ENCODE measurements at places on chromosomes 4 and X. TPM values are rescaled to one million over a fixed set of nuclear protein-coding genes. Genes with fewer than 3 reads are reported as not detected.
A peak's percentile ranks its signal among the peaks of the same experiment; 100 is the strongest.

Gene NRK
- not detected for total RNA-seq

Gene IGFBP7
- total RNA-seq: not detected

Gene MAGEA8
- not detected for total RNA-seq

Gene PROM1
- not detected for total RNA-seq

Gene GLRB
- not detected for total RNA-seq

Gene CENPE
- 2.4 TPM for total RNA-seq

Gene H2BW2
- 0.11 TPM for total RNA-seq

DNA sequence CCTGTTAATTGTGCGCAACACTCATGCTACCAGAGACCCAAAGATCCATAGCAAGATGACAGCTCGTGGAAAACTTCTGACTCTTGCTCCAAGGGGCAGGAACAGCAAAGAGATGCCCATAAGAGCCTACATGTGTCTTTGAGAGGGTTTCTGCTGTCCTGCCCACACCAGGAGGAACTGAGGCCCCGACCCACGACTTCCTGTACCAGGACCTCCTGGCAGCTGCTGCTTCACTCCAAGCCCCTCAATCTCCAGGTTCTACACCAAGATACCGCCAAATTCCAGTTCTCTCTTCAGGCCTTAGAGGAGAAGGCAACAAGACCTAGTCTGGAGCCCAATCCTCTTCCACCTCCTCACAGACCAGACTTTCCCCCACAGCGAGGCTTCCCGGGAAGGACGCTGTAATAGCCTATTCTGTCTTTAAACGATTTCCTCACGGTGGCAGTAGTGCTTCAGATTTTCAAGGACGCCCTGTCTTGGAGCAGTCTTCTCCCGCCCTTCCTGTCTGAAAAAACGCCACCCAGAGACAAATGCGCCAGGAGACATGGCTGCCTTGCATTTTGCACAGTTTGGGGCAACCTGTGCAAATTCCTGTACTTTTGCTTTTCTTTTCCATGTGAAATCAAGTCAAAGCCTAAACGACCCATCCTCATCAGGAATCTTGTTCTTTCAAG, 230.2 kb upstream of the STK26 start:
- H3K36me3 ChIP-seq: no peaks in the 10 kb centered on the region
- no peak overlapping the region for H3K4me3 ChIP-seq
- no peak for DNase-seq
- H3K27me3 ChIP-seq: no peaks in the 10 kb centered on the region

GRCh38 chr4:137345597-137345996, 186.7 kb downstream of the PCDH18 start:
- no peak for DNase-seq
- H3K36me3 ChIP-seq: no peaks in the 10 kb centered on the region
- H3K27me3 ChIP-seq: no peaks in the 10 kb centered on the region
- H3K4me1 ChIP-seq: no peaks in the 10 kb centered on the region

DNA sequence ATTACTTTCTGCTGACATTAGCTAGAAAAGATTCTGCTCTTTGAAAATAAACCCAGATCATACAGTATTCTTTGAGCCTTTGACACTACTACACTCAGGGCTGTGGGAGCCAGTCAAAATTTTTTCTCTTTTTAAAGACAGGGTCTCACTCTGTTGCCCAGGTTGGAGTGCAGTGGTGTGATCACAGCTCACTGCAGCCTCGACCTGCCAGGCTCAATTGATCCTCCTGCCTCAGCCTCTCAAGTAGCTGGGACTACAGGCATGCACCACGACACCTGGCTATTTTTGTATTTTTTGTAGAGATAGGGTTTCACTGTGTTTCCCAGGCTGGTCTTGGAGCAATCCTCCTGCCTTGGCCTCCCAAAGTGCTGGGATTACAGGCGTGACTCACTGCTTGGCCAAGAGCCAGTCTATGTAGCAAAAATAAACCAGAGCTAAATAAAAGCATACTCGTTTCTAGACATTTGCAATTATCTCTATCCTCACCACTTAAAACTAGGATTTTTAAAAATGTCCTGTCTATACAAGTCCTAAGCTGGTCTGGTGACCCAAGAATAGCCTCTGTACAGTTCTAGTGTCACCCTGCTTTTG, 43.2 kb downstream of the AKAP4 start:
- DNase-seq: no peak
- H3K36me3 ChIP-seq: no peaks in the 10 kb centered on the region
- no peaks in the 10 kb centered on the region for H3K4me1 ChIP-seq
- no peak overlapping the region for H3K4me3 ChIP-seq
- peaks cover 3% of the 10 kb centered on the region for H3K27me3 ChIP-seq
- no peak overlapping the region for H3K27ac ChIP-seq

DNA sequence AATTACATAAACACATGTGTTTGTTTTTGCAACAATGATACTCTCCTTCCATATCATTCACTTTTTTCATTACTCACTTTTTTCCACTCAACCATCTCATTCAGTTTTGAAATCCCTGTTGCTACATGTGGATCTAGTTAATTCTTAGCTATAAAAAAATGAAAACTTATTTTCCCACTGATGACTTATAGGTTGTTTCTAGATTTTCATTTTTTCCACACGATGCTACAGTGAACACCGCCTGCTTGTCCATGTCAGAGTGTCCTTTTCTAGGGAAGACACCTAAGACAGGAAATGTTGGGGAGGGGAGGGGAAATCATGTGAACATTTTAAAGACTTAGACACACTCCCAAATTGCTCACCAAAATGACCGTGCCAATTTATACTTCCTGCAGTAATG, 70.2 kb downstream of the SUPT20HL2 start:
- H3K4me1 ChIP-seq: peaks cover 15% of the 10 kb centered on the region
- DNase-seq: no peak
- H3K27me3 ChIP-seq: no peaks in the 10 kb centered on the region
- H3K4me3 ChIP-seq: no peak overlapping the region
- no peak overlapping the region for H3K27ac ChIP-seq

DNA sequence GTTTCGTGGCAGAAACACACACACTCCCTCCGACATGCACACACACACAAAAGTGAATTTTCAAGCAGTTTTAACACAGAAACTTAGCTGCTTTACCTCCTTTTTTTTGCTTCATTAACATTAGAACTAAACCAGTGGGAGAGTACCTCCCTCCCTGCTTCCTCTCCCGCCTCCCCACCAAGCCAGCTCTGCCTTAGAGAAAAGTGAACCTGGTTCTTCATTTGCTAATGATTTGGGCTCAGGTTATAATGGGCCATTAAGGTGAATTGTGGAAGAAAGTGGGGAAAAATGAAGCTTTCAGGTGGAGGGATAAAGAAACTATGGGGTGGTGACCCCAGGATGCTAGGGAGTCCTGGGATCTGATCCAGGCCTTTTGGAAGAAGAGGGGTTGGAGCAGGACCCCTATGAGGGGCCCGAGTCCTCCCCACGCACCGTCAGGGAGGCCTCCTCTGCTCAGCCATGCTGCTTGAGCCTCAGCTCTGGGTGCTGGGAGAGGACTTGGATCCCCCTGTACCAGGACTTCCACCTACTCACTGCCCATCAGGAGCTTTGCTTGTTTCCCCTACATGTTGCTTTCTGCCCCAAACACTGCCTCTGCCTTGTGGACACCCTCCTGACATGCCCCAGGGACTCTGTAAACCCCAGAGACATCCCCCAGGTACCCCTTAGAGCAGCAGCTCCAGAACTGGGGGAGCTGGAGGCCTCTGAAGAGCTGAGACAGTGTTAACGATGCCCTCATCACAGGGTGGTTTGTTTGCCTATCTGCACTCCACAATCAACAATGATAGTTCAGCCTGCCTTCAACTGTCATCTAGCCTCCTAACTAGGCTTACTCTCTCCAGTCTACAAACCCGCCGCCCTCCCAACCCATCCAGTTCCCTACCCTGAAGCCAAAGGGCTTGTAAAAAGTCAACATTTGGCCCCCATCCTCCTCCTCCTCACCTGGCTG, 6.5 kb upstream of the JADE1 start:
- DNase-seq: no peak
- H3K36me3 ChIP-seq: no peaks in the 10 kb centered on the region
- peaks cover 2% of the 10 kb centered on the region for H3K4me1 ChIP-seq
- no peak overlapping the region for H3K27ac ChIP-seq
- no peaks in the 10 kb centered on the region for H3K27me3 ChIP-seq

GRCh38 chr4:37400241-37400881, 155.8 kb downstream of the NWD2 start:
- H3K4me3 ChIP-seq: no peak overlapping the region
- H3K4me1 ChIP-seq: no peaks in the 10 kb centered on the region
- H3K27me3 ChIP-seq: peaks cover 9% of the 10 kb centered on the region
- H3K36me3 ChIP-seq: no peaks in the 10 kb centered on the region
- DNase-seq: no peak
- H3K27ac ChIP-seq: no peak overlapping the region

DNA sequence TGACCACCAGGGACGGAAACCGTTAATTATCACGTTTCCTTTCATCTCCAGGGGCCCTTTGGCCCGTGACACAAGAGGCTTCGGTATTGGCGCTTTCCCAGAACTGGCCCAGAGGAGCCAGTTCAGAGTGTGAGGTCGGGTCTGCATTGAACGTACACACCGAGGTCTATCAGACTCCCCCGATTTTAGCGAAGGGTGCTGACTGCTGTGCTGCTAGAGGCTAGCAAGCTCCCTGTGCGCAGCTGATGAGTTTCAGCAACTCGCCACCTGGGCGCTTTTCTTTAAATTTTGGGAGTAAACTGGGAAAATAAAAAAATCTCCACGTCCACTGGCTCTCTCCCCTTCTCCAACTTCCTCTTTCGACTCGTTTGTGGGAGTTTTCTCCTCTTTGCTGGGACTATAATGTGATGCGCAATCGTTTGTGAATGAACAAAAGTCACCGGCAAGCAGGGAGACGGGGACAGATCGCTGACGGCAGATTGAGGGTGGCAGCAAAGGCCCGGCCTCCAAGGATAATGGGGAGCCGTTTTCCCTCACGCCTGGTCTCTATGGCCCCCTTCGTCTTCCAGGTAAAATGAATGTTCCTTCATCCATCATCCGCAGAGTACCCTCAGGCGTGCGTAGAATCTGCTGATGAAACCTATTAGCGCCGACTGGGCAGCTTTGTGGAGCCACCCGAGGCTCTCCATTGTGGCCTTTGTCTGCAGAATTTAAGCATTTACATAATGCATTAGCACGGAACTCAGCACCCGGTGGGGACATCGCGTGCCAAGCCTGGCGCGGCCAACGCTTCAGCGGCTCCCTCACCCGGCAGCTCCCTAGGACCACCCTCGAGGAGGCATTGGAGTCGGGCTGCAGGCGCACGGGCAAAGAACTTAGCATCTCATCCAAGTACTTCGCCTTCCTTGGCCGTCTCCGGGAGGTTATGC, 1.6 kb upstream of the LRAT start:
- no peak for DNase-seq
- no peak overlapping the region for H3K27ac ChIP-seq
- H3K36me3 ChIP-seq: no peaks in the 10 kb centered on the region
- H3K4me3 ChIP-seq: no peak overlapping the region
- H3K4me1 ChIP-seq: peaks cover 21% of the 10 kb centered on the region

DNA sequence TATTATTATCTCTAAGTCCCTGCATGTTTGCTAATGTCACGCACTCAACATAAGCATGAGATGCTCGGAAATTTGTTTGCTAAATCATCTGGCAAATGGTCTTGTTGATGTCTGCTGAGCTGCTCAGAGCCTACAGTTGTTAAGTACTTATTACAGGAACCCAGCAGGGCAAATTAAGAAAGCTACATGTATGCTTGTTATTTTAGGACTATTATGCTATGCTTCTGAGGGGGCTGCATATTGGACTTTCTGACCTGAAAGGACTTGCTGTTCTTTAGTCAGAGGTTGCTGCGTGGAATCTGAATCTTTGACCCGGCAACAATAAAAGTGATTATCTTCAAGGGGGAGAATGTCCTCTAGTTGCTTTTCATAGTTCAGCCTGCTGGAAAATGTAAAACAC, 36.3 kb upstream of the TENM3 start:
- no peak overlapping the region for H3K4me3 ChIP-seq
- H3K4me1 ChIP-seq: no peaks in the 10 kb centered on the region
- no peak for DNase-seq
- H3K27me3 ChIP-seq: no peaks in the 10 kb centered on the region
- no peaks in the 10 kb centered on the region for H3K36me3 ChIP-seq

- H3K27ac ChIP-seq: no peak overlapping the region
- no peak overlapping the region for H3K4me3 ChIP-seq
These were observed 188.2 kb downstream of the GABRB1 start for GRCh38 chr4:47219586-47219985.

- no peak overlapping the region for H3K27ac ChIP-seq
- H3K4me3 ChIP-seq: no peak overlapping the region
- H3K4me1 ChIP-seq: no peaks in the 10 kb centered on the region
- H3K27me3 ChIP-seq: no peaks in the 10 kb centered on the region
- no peak for DNase-seq
These were observed 62.2 kb downstream of the PRKX start for GRCh38 chrX:3651277-3651676.

DNA sequence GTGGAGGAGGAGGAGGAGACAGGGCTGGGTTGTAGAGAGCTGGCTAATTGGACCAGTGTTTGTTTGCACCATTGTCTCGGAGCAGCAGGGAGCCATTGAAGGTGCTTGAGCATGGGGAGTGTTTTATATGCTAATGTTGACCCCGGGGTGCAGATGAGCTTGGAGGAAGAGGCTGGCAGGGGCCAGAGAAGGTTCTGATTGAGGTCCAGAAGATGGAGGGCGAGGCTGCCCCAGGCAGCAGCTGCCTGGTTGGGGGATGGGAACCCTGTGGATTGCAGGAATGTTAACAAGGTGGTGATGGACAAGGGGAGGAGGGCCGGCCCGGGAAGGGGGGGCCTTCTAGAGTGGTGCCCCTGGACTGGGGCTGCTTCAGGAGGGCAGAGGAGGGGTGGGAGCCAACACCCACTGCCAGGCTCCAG, 18.0 kb downstream of the DOK7 start:
- no peak for DNase-seq
- H3K4me1 ChIP-seq: peaks cover 44% of the 10 kb centered on the region
- H3K27ac ChIP-seq: peak overlapping the region; percentile 47
- no peak overlapping the region for H3K4me3 ChIP-seq

DNA sequence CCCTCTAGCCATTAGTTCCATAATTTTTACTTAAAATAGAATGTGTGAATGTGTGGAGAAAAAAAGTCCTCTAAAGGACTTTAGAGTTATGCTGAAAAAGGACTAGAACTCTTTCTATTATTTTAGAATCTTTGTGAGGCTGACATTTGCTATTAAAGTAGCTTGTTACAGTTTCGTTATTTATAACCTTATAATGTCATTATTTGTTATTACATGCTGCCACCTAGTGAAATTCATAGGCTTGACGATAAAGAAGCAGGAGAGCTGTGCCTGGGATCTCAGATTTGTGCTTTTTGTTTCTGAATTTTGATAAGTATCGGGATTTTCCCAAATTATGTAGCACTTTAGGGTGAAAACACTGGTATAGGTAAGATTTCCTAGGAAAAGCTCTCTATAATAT, 38.5 kb upstream of the TAPT1 start:
- peaks cover 44% of the 10 kb centered on the region for H3K4me1 ChIP-seq
- H3K4me3 ChIP-seq: no peak overlapping the region
- H3K36me3 ChIP-seq: no peaks in the 10 kb centered on the region
- no peak for DNase-seq
- H3K27me3 ChIP-seq: no peaks in the 10 kb centered on the region
- no peak overlapping the region for H3K27ac ChIP-seq

DNA sequence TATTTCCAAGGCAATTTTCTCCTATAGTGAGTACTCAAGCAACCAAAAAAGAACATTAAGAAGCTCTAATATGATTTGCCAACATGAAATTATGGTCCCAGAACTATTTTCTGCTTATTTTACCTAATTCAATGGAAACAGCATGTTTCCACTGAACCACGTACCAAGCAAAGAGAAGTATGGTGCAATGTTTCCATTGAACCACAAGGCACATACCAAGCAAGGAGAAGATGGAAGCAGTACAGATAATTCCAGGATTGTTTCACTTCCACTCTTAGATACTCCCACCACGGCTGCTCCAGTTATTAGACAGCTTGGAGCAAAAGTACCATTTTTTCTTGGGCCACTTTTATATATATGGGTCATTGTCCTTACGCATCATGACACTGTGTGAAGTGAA, 164.9 kb downstream of the RNF150 start:
- no peaks in the 10 kb centered on the region for H3K4me1 ChIP-seq
- no peaks in the 10 kb centered on the region for H3K27me3 ChIP-seq
- H3K27ac ChIP-seq: no peak overlapping the region
- H3K4me3 ChIP-seq: no peak overlapping the region
